Cardiac muscle cell (in vitro differentiated cells and primary cell): ENCODE measurements at places on chromosomes 7 and 10. TPM values are rescaled to one million over a fixed set of nuclear protein-coding genes. Genes with fewer than 3 reads are reported as not detected.

GRCh38 chr10:77237120-77237519 lies 400.5 kb downstream of the KCNMA1 start:
- H3K4me1 ChIP-seq: peaks cover 9% of the 10 kb centered on the region
- H3K4me3 ChIP-seq: no peak overlapping the region
- DNase-seq: no peak
- no peak overlapping the region for H3K27ac ChIP-seq
- no peaks in the 10 kb centered on the region for H3K27me3 ChIP-seq

- no peaks in the 10 kb centered on the region for H3K36me3 ChIP-seq
- no peaks in the 10 kb centered on the region for H3K27me3 ChIP-seq
- no peak for DNase-seq
- H3K27ac ChIP-seq: no peak overlapping the region
- H3K4me3 ChIP-seq: no peak overlapping the region
- no peaks in the 10 kb centered on the region for H3K4me1 ChIP-seq
Measured at GRCh38 chr10:7192831-7193361, 217.9 kb downstream of the SFMBT2 start.

DNA sequence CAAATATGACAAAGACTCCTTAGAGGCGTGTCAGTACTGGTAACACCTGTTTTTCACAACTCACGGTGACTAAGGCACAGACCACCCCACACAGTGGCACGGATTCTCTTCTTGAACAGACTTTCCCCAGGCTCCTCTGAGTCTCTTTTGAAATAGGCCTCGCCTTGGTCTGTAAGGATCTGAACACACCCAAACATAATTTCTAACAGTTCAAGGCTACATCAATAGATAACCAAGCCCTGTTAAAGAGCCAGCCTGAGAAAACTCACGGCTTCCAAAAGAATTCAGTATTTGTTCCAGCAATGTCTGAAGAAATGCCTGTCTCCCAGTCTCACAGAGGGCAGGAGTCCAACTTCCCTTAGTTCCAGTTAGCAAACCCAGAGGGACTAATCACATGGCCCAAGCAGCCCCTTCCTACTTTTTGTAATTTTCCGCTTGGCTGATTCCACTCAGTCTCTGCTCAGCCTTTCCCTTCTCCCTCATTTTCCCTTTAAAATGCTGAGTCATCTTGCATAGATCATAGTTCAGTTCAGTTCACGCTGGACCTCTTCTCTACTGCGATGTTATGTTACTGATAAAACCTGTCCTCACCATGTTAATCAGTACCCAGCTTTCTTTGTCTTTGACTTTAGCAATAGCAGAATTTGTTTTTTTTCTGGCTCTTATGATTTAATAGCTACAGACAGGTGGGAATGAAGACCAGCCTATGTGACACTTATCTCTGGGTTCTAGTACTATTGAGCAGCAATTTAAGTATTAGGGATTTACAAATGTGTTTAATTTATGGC lies 22.6 kb upstream of the AKR1C3 start:
- H3K27ac ChIP-seq: peak overlapping the region; percentile 66
- DNase-seq: peak; percentile 72
- peaks cover 16% of the 10 kb centered on the region for H3K4me1 ChIP-seq
- H3K36me3 ChIP-seq: no peaks in the 10 kb centered on the region

- H3K4me1 ChIP-seq: no peaks in the 10 kb centered on the region
- no peaks in the 10 kb centered on the region for H3K27me3 ChIP-seq
- no peak for DNase-seq
- H3K27ac ChIP-seq: no peak overlapping the region
- H3K4me3 ChIP-seq: no peak overlapping the region
Measured at GRCh38 chr10:13788711-13789447, 202.1 kb downstream of the PRPF18 start.

GRCh38 chr10:44968091-44968490 lies 8.5 kb downstream of the RASSF4 start:
- peaks cover 35% of the 10 kb centered on the region for H3K4me1 ChIP-seq
- no peak overlapping the region for H3K4me3 ChIP-seq
- no peak overlapping the region for H3K27ac ChIP-seq
- H3K27me3 ChIP-seq: no peaks in the 10 kb centered on the region
- DNase-seq: no peak
- peaks cover 6% of the 10 kb centered on the region for H3K36me3 ChIP-seq

- peaks cover 71% of the 10 kb centered on the region for H3K36me3 ChIP-seq
- H3K4me3 ChIP-seq: no peak overlapping the region
- no peaks in the 10 kb centered on the region for H3K27me3 ChIP-seq
- no peak overlapping the region for H3K27ac ChIP-seq
Measured at GRCh38 chr10:3154666-3155065, 17.9 kb downstream of the PITRM1 start.

Gene CUZD1
- total RNA-seq: 0.30 TPM in 1 of 2 replicates, not detected in the other

Gene ZNF727
- total RNA-seq: not detected in 2 replicates
